ENCODE measurements at places on chromosomes 7 and 10.

- no peak for DNase-seq
Measured at GRCh38 chr7:117741962-117742361, 131.3 kb downstream of the CTTNBP2 start.

DNA sequence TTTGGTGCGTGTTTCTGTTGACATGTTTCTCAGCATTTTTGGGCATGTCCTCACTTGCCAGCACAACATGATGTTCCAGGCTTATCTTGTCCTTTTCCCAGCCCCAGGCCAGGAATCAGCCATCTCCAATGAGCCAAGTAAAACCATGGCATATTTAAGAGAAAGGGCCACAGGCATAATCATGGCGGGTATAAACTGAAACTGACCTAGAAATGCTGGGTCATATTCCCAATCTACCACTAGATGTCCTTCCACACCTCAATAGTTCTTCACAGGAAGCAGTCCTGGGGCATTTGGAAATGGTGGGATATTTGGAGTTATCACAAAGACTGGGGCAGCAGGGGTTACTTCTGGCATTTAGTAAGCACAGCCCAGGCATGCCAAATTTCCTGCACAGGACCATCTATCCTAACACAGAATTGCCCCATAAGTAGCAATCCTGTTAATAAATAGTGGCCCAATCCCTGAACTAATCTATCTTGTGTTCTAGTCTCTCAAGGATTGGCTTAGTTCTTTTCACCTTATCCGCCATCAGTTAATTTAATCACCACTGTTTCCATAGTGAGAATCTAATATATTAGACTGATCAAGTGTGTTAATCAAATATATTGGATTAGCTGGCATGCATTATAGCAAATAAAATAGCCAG, 101.6 kb downstream of the NPSR1 start:
- no peak for DNase-seq

- DNase-seq = no peak
Measured at GRCh38 chr7:126501617-126502016, 751.1 kb downstream of the GRM8 start.

- no peak for DNase-seq
Measured at GRCh38 chr7:80428161-80429054, 83.5 kb downstream of the GNAT3 start.

DNA sequence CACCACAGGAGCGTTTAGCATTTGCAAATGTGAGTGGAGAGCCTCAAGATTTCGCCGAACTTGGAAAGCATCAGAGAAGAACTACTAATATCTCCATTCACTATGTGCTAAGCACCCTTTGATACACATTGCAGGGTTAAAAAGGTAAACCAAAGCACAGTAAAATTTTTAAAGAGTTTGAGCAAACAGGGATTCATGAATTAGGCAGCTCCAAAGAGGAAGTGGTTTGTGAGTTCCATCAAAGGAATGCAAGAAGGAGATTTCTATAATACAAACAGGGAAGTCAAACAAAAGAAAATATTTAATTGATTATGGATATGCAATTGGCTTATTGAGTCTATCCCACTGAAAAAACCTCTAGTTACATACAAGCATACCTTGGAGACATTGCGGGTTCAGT, 81.1 kb upstream of the TMEM72 start:
- no peak for DNase-seq

DNA sequence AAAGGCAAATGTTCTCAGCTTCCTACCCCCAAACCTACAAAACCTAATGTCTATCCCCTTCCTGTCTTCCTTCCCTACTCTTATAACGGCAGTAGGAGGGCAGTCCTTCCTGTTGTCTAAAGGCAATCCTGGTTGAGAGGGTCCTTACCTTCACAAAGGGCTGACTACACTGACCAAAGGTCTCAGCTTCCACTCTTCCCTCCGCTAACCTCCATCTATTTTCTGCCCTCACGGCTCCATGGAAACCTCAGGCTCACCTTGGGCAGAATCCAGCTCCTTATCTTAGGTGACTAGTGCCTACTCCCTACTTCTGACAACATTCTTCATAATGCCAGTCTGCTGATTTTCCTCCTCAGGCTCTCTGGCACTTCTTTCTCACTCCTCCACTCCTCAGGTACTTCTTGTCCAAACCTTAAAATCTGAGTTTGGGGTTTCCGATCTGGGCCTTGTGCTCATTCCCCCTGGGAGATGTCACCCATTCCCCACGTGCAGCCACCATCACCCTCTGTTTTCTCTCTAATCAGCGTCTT, 542 bp downstream of the FBXL13 start:
- no peak for DNase-seq

GRCh38 chr7:139982927-139983920, 79.5 kb downstream of the PARP12 start:
- no peak for DNase-seq

GRCh38 chr7:1839701-1840100, 169.6 kb downstream of the ELFN1 start:
- no peak for DNase-seq

GRCh38 chr7:27424749-27425148, 182.1 kb downstream of the EVX1 start:
- DNase-seq = no peak

DNA sequence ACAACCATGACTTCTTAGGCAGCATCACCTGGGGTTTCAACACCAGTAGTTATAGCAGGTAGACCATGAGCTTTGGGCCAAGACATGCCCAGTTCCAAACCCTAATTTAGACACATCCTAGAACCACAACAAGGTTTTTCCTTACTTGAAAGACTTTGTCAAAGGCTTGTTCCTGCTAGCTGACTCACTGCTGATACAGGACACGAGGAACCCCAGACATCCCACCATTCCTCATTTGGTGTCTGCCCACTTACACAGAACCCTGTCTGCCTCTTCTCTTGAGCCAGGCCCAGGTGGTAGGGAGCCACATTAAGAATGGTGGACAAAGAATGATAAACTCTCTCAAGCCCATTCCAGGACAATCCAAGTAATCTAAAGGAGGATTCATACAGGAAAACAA, 109.0 kb downstream of the CCDC71L start:
- no peak for DNase-seq

- no peak for DNase-seq
Measured at GRCh38 chr10:121157998-121158397, 306.8 kb downstream of the WDR11 start.

GRCh38 chr10:84097787-84098353, 41.4 kb upstream of the GHITM start:
- no peak for DNase-seq

DNA sequence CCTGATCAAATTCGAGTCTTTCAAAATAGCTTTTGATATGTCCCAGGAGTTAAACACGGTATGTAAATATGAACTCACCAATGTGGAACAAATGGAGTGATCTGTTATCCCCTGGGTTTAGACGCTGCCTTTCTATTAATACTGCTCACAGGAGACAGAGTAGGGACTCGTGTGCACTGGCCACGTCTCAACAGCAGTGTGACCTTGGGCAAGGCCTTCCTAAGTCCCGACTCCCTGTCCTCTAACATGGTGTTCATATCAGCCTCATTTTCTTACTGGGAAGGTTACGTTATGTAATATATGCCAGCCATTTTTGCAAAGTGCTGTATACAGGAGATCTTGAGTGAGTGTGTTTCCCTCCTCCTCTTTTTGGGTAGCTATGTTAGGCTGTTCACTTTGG, 1.8 kb downstream of the WDR37 start:
- no peak for DNase-seq

GRCh38 chr10:6054884-6055283, 7.3 kb downstream of the IL2RA start:
- no peak for DNase-seq

DNA sequence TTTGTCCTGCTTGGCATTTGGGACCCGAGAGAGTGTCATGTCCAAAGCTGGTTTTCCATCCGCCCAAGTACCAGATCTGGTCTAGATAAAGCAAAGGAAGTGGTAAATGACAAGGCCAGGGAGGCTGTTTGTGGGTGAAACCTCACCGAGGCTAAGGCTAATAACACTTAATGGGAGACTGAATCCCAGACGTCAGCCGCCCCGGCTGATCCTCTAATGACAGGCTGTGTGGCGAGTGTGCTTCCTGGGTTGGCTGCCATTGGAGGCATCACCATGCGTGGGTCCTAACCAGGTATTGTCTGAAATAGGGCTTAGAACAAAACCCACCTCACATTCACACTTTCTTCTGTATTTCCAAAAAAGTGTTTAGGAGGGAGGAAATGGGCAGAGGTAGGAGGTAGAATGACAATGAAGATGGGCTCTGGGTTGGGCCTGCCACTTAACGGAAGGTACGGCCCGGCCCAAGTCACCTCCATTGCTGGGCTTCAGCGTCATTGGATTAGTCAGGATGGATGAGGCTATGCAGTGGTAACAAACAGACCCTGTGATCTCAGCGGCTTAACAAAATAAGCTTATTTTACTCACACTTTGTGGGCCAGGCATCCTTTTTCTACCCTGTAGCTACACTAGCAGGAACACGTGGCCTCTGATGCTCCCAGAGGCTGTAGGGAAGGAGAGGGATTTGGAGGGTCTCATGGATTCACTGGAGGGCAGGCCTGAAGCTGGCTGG, 59.7 kb downstream of the PROSER2 start:
- DNase-seq = no peak

GRCh38 chr10:50280049-50280841, 28.9 kb upstream of the ASAH2 start:
- DNase-seq = no peak

- no peak for DNase-seq
Measured at GRCh38 chr10:69645296-69646184, 15.5 kb downstream of the FAM241B start.

- DNase-seq = no peak
Measured at GRCh38 chr7:72021716-72022115, 390.4 kb downstream of the CALN1 start.

- DNase-seq = no peak
Measured at GRCh38 chr10:14554091-14554490, 220.6 kb downstream of the FAM107B start.

DNA sequence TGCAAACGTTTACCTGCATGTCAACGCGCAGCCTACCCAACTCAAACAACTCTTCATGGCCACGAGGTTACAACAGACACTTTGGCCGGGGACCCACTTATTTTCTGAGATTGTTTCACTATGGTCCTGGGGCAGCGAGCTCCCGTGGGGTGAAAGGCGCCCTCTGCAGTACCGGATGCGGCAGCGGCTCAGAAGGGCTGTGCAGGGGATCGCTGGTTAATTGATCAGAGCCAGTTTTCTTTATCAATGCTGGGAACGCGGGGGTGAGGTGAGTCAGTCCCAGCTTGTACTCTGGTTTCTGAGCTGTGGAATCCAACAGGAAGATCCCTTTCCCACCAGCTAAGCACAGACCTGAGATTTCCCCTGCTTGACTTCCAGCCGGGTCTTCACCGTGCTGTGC, 366.5 kb upstream of the KLF6 start:
- no peak for DNase-seq

GRCh38 chr10:29130190-29130673, 158.6 kb upstream of the LYZL1 start:
- no peak for DNase-seq

DNA sequence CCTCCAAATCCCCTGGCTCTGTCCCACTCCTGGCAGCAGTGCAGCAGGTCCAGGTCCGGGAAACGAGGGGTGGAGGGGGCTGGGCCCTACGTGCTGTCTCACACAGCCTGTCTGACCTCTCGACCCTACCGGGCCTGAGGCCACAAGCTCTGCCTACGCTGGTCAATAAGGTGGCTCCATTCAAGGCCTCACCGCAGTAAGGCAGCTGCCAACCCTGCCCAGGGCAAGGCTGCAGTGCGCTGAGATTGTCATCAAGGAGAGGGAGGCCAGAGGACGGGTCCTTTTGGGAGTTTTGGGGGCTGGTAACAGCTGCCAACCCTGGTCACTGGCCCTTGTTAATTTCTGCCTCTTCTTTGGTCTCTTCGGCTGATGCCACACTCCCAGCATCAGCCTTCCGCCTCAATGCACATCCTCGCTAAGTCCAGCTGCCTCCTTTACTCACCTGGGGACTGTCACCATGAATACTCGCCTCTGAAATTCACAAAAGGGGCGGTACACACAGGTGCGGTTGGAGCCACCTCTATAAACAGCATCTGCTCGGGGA, 3.5 kb downstream of the EPO start:
- DNase-seq = no peak

DNA sequence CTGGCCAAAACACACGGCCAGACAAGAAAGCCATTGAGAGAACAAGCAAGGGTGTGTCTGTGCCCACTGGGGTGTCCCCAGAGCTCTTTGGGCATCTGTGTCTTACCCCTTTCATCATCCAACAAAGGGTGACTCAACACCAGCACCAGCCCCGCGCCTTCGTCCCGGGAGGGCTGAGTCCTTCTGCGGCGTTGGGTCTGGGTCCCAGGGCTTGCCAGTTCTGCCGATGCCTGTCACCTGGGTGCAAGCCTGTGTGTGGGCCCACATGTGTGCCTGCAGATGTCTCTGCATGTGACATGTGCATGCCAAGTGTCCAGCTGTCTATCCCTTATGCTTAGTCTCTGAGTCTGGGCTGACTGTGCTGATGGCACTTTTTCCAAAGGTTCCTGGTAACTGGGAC, 24.4 kb upstream of the ELN start:
- DNase-seq = no peak

DNA sequence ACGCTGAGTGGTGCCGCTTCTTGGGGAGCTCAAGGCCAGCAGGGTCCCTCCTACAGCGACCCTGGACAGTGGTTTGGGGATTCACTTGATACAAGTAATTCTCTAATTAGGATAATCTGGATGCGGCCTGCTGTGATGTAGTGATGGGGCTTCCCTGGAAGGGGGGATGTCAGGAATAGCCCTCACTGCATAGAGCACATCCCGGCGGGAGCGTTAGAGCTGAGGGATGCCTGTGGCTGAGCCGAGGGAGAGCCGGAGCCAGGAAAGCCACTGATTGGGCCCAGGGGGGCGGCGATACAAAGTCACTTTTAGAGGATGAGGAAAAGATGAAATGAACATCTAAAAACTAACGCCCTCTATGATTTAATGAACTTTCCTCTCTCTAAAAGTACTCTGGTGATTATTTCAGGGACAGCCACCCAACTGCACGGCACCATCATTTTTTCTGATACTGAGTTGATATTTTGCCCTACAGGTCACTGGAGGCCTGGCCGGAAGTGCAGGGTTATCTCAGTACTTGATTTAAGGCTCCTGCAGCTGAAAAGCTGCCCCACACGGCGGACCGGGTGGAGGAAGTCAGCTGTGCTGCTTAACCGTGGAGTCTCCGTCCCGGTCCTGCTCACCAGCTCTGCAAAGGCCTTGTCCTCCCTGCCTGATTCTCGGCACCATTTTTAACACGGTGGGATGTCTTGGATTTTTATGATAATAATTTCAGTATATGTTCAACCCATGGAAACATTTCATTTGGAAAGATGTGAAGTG, 518.8 kb downstream of the DNAJB6 start:
- DNase-seq = no peak

GRCh38 chr10:53839440-53840039, 961.5 kb downstream of the PCDH15 start:
- no peak for DNase-seq

GRCh38 chr7:139721417-139721816, 56.4 kb downstream of the HIPK2 start:
- no peak for DNase-seq

DNA sequence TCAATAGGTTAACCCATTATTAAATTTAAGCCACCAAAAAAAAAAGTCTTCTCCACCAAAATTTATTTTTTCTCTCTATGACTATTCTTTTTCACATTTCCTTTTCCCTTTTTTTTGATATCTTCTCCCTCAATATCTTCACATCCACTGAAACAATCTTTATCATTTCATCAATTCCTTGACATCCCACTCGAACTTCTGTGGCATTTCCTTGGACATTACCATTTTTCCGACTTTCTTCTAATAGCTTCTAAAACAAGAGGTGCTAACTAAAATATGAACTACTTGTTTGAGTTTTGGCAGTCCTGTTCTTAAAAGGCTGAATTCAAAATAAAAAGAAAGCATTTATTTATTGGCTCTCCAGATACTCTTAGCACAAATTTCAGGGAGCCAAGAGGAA, 684 bp upstream of the CTNNA3 start:
- DNase-seq = no peak

Measured in stimulated activated CD8-positive, alpha-beta memory T cell treated with anti-CD3 and anti-CD28 coated beads, Interleukin-15, amount 100 ng/mL, for 48 hours (primary cell).